Foreskin fibroblast (primary cell): ENCODE measurements at places on chromosomes 2 and 18.

GRCh38 chr2:202378662-202379358, 2.7 kb downstream of the BMPR2 start:
- DNase-seq, result no peak

DNA sequence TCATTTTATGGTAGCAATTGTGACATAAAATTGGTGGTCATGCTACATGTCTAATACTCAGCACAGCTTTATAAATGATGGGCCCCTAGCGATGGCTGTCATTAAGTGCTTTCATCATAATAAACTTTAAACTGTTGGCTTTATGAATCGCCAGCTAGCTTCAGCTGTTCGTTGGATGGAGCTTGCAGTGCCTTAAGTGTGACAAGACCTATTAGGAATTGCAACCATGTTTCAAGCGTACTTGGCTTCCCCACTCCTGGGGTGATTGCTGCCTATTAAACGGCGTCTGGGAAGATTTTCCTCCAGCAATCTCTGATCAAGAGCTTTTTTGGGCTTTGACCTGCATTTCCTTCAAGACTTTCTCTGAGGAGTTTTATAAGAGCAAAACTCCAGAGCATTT, 164.5 kb upstream of the SIX3 start:
- DNase-seq, result no peak

- DNase-seq, result no peak
Observed at GRCh38 chr2:73250872-73251846, 17.1 kb downstream of the CCT7 start.

GRCh38 chr2:120373424-120373823, 27.5 kb downstream of the INHBB start:
- no peak for DNase-seq

- DNase-seq, result no peak
Observed at GRCh38 chr2:180539541-180539940, 440.9 kb upstream of the UBE2E3 start.

- no peak for DNase-seq
Observed at GRCh38 chr2:218990612-218991011, 2.6 kb downstream of the CRYBA2 start.

GRCh38 chr2:15967415-15968279, 27.3 kb downstream of the MYCN start:
- no peak for DNase-seq

- no peak for DNase-seq
Observed at GRCh38 chr2:55048508-55049042, 1.7 kb downstream of the RTN4 start.

DNA sequence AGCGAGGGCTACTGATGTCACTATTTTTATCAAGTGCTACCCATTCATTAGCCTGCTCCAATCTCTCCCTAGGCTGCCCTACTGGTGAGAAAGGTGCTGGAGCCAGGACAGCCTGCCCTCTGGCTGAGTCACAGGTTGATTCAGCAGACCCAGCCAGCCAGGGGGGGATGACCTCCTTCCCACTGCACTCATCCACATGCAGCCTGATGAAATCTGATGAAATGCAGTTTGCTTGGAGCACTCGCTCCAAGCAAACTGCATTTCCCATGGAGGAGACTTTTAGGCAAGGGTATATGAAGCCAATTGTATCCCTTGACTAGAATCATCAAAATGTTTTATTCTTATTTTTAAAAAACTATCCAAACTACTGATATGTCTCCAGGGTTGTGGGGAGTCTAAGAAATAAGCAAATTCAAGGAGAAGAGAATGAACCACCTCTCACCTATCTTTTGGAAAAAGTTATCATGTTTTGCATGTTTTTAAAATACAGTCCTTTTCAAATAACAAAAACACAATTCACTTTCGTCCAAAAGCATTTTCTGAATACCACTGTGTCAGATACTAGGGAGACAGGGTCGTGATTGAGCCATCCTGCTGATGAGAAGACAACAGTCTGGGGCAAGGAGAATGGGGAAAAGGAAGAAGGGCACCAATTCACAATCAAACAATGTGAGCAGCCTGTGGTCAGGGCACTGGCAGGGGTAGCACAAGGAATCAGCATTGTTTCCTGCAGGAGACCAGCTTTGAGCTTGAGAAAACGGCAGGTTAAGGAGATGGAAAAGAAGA, 128.3 kb downstream of the AFF3 start:
- peak; percentile 82 for DNase-seq

DNA sequence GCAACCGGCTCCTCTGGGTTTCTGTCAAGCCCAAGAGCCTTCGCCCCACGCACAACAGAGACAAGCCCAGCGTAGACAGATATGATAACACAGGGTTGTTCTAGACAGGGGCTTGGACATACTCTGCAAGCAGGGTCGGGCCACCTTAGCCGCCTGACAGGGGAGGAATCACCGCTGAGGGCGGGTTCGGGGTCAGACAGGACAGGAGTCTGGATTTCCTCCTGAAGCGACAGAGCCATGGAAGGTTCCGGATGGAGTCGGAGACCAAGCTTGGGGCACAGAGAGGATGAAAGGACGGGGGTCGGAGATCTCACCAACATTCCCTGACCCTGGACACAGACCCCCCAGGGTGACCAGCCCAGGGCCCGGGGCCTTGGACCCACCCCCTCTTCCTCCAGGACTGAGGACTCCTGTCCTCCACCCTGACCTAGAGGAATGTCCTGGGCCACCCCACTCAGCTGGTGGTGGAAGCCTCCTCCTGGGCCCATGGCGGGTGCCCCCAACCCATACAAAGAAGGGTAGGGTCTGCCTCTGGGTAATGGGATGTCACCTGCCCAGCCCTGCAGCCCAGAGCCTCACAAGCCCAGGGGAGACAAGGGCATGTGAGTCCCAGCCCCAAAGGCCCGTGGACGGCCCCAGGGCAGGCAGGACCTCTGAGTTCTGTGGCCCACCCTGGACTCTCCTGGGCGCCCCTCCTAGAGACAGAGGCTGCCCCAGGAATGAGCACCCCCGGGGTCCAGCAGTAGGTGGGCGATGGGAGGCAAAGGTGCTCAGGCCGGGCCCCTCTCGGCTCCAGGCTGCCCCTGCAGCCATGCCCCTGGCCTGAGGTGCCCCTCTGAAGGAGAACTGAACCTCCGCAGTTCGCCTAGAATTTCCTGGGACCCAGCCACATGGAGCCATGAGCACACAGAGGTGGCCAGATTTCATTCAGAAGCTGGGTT, 44.1 kb upstream of the GPC1 start:
- no peak for DNase-seq

DNA sequence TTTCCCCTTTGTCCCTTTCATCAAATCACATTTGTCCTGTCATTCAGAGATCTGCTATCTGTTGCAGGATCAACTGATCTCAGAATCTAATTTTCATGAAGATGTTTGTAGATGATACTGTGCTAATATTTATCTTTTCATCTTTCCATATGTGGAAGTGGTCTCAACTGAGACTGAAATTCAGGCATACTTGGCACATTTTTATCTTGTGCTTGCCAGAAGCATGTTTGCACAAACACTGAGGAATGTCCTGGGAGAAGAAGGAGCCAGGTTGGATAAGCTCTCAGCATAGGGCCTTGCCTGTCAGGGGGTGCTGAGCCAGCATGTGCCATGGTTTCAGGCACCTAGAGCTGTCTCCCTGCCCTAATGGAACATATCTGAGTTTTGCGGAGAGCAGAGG, 24.5 kb upstream of the MMADHC start:
- no peak for DNase-seq

DNA sequence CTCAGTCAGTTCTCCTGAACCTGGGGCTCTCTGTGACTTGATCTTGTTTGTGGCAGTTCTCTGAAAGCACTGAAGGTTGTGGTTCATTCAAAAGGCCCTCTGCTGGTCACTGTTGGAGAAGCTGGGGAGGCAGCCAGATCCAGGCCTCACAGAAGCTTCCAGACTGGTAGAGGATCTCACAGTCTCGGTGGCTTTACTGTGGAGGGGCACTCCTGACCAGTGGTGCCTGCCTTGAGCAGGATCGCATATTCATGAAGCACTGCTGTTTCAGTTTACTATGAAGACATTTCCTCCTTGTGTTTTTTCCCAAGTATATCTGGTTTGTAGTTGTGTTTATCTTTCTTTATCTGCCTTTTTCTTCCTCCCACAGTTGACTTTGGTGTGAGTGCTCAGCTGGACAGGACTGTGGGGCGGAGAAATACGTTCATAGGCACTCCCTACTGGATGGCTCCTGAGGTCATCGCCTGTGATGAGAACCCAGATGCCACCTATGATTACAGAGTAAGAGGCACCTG, 133.9 kb downstream of the MAP4K4 start:
- peak; percentile 83 for DNase-seq
